ENCODE measurements at places on chromosomes 12 and 14.
A peak's percentile ranks its signal among the peaks of the same experiment; 100 is the strongest.

GRCh38 chr12:56411781-56412639 is 37.2 kb downstream of the TIMELESS start:
- no peak for DNase-seq

GRCh38 chr12:53696285-53696654 is 20.4 kb upstream of the ATP5MC2 start:
- DNase-seq: peak; percentile 93

- no peak for DNase-seq
Measured at GRCh38 chr12:26054383-26054782, 70.5 kb downstream of the BHLHE41 start.

DNA sequence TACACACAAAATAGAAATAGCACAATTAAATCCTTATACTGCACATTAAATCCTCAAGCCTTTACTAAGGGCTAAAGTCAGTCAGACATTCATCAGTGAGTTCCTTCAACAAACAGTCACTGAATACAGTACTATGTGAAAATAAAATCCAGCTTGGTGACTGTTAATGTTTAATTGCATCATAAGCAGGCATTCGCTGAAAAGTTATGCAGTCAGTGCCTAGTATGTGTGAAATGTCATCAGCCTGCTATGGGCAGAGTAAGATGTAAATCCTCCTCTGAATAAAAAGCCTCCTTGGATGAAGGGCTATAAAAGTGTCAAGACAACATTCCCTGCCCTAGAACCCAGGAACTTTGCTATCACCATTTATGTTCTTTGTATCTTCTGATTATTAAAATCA is 116.4 kb downstream of the PRICKLE1 start:
- DNase-seq: no peak

DNA sequence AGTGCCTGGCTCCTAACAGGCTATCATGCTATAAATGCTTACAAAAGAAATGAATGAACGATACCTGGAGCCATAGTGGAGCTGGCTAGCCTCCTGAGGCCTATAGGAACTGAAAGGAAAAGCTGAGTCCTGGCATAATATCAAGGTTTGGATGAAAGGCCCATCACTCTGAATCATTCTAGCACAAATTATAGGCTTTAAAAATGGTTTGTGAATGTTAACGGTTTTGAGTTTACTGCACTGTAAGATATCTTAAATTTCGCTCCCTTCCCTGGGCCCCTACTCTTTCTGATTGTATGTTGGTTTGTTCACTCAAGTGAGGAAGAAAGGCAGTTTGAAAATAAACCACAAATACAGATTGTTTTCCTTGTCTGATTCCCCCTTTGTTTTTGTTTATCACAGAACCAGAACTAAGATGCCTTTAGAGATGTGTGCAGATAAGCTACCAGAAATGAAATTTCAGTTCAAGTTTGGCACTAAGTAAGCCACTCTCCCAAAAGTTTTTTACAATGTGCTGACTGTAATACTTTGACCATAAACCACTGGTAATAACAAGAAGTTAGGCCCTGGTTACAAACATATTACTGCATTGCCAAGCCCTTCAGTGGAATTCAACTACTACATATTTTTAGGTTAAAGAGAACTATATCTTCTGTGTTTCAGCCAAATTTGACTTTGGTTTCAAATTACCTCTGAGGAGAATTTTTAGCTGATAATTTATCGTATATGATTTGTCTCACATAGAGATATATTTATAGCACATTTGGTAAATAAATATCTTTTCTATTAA is 89.5 kb downstream of the ALX1 start:
- no peak for DNase-seq

DNA sequence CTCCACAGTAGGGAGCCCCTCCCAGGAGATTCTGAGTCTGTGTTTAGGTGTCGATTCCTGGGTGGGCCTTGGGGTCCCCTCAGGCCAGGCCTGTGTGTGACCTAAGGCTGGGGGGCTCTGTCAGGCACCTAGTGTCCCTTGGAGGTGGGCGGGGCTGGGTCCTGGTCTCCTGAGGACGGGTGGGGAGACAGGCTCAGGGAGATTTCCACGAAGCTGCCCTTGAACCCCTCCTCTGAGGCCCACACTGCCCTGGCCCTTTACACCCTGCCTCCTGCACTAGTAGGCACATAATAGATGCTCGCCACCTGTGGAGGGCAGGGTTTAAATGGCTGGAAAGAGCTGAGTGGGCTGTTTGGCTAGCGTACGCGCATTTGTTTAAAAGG is 32.9 kb downstream of the MEG3 start:
- DNase-seq: no peak
